ENCODE measurements at places on chromosomes 1 and 21.
A peak's percentile ranks its signal among the peaks of the same experiment; 100 is the strongest.

DNA sequence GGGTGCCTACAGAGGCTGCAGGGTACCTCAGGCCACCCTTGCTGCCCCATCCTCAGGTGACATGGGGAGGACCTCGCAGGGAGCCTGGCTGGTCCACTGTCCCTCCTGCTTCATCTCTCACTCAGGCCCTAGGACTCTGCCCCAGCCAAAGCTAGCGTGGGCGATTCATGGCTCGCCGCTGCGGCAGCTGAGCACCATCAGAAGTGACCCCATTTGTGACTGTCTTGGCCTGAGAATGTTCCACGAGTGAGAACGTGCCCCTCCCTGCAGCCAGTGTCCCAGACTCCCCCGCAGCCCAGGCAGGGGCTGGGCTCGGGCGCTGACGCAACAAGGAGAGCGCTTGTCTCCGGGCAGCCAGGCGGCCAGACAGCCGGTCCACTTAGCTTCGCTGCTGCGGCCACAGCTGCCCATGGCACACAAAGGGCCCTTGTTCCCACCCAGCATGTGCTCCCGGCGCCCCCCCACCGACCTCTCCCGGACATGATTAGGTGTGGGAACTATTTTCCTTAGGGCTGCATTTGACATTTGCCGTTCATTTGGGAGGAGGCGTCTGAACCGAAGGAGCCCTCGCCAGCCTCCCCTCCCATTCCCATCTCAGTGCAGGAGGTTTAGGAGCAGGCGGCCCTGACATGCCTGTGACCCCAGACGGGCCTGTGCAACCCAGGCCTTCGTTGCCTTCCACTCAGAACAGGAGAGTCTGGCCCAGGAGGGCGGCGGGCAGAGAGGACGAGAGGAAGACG lies 19.3 kb upstream of the POFUT2 start:
- DNase-seq: peak; percentile 74

DNA sequence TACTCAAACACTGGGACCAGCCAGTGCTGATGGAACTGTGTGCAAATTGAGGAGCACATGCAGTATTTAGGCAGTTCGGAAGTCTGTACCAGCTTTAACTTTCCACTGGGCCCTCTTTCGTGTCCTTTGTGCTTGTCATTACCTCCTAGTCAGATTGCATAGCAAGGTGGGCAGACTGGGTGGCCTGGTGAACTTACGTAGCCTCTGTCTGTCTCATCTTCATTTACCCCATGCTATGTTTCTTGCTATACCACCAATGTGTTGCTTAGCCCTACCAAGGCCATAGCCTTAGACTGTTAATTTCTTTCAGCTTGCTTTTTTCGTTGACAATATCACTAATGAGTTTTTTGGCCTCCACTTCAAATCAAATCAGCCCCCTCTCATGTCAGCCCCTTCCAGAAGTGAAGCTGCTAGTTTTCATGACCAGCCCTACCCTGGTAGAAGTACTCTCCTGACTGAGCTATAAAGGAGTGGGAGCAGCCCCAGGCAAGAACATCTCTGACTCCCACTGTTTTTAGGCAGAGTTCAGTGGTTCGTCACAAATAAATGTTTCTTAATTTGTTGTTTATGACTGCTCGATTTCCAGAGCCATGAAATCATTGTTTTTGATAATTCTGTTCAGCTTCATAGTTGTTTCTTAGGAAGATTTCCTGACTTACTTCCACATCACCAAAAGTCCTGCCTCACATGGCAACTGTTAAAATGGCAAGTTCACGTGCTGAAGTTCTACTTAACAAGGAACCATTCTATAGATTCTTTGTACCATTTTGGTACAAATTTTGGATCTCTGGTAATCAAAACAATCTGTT lies 19.3 kb downstream of the PRKACB start:
- DNase-seq: no peak

GRCh38 chr1:116287341-116288200 lies 85.5 kb upstream of the ATP1A1 start:
- DNase-seq: no peak

DNA sequence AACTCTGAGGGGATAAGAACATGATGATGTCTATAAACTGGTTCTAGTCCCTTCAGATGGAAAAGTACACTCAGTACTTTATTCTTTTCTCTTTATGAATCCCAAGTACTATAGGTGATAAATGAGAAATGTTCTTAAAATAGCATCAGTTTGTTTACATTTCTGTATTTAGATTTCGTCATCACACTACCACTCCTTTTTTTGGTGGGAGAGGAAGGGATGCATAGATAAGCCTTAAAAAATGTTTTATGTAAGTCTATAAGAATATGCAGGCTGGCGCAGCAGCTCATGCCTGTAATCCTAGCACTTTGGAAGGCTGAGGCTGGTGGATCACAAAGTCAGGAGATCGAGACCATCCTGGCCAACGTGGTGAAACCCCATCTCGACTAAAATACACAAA lies 144.8 kb downstream of the USP25 start:
- no peak for DNase-seq

DNA sequence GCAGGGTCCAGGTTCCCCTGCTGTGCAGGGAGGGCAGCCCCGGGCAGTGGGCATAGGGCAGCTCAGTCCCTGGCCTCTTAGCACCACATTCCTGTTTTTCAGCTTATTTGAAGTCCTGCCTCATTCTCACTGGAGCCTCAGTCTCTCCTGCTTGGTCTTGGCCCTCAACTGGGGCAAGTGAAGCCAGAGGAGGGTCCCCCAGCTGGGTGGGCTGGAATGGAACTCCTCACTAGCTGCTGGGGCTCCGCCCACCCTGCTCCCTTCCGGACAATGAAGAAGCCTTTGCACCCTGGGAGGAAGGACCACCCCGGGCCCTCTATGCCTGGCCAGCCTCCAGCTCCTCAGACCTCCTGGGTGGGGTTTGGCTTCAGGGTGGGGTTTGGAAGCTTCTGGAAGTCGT lies 32.8 kb upstream of the LHX4 start:
- DNase-seq: no peak

DNA sequence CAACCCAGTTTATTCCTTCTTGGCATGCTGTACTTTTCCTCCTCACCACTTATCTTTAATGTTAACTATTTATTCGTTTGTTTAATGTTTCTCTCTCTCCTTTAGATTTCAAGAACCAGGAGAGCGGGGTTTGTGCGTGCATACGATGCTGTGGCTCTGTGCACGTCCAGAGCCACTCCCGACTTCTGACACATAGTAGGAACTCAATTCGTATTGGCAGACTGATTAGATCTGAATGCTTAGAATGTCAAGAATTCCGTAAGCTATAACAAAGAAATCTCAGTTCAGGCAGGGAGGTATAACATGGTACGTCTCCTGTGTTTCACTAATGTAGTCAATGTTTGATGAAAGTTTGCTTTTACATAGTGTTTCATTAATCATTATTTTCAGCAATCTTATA lies 7.3 kb upstream of the GRIK1 start:
- no peak for DNase-seq

DNA sequence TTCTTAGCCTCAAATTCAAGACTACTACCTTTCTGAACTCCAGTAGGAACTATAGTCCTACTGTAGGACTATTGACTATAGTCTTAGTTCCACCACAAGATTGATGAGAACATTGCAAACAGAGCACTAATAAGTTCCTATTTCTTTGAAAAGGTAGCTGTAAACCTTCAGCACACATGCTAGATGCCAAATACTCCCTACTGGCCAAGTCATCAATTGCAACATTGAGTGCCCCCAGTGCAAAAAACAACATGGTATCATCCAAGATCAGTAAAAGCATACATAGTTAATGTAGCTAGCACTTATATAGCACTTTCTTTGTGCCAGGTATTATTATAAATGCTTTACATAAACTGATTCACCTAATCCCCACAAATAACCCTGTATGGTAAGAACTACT lies 99.8 kb downstream of the MRPL39 start:
- DNase-seq: no peak

GRCh38 chr1:42756956-42757891 lies 9.6 kb downstream of the P3H1 start:
- peak; percentile 33 for DNase-seq

DNA sequence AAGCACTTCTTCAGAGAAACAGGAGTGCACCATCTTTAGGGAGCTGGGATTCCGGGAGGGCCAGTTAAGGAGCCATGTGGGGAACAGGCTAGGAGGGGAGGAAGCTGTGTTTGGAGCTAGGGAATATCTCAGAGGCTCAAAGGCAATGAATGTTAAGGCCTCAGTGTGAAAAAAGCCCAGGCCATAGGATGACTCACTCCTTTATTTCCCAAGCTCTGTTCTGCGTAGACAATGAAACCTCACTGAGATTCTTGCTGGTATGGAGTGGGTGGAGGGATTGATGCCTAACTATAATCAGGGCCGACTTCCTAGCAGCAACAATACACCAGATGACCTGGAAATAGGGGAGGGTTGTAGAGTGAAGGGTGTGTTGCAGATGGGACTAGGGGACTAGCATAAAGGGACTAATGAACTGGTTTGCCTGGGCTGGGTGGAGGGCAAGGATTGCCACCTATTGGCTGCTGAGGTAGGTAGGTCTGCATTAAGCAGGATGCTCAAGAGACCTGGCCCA lies 2.1 kb downstream of the GNAT2 start:
- no peak for DNase-seq

DNA sequence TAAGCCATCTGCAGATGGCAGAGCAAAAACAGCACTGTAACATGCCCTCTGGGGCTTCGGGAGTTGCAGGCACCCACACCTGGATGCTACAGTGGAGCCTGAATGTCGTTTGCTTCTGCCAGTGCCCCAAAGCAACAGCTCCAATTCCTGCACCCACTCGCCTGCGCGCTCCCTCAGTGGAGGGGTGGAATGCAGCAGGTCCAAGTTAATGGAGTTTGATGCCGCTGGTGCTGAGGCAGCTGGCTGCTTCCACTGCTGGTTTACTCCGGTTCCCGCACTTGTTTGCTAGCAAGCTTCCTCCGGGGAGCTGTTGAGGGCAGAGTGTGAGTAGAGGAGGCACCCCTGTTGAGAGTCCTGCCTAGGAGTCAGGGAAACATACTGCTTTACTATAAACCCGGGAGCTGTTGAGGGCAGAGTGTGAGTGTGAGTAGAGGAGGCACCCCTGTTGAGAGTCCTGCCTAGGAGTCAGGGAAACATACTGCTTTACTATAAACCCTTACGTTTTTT lies 584.0 kb upstream of the TMPRSS15 start:
- peak; percentile 10 for DNase-seq

GRCh38 chr1:67555461-67556296 lies 125.5 kb upstream of the SERBP1 start:
- no peak for DNase-seq

GRCh38 chr1:202692959-202693555 lies 17.2 kb downstream of the SYT2 start:
- DNase-seq: peak; percentile 43

DNA sequence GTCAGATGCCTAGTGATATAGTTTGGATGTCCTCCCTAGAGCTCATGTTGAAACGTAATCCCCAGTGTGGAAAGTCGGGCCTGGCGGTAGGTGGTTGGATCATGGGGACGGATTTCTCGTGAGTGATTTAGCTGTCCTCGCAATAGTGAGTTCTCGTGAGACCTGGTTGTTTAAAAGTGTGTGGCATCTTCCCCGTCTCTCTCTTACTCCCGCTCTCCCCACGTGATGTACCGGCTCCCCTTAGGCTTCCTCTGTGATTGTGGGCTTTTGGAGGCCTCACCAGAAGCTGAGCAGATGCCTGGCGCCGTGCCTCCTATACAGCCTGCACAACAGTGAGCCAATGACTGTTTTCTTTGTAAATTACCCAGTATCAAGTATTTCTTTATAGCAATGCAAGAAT lies 264.5 kb downstream of the TTLL7 start:
- DNase-seq: no peak

DNA sequence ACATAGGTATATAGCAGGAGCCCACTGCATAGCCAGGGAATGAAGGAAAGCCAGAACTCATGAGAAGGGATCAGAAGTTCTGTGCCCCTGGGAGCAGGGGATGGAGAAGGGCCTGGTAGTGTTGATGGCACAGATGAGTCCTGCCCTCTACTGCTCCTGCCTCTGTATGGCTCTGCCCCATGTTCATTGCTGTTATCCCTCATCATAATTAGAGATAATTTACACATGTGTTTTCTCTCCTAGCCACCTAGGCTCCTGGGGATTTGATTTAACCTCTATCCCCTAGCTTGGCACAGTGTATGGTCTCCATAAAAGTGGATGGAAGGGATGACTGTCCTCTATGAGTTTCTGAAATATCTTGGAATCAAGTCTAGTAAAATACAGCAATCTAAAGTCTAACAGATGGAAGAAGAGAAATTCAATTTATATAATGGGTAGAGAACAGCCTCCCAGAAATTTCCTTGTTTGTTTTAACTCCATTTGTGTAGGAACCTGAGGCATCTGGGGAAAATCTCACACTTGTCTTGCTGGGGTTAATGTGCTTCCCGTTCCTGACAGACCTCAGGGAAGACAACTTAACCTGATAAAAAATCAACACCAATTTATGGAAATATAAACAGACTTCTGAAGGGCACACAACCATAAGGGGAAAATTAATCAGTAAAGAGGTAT lies 393.8 kb downstream of the HHAT start:
- DNase-seq: no peak

GRCh38 chr1:24949331-24949881 lies 19.3 kb upstream of the RUNX3 start:
- no peak for DNase-seq

DNA sequence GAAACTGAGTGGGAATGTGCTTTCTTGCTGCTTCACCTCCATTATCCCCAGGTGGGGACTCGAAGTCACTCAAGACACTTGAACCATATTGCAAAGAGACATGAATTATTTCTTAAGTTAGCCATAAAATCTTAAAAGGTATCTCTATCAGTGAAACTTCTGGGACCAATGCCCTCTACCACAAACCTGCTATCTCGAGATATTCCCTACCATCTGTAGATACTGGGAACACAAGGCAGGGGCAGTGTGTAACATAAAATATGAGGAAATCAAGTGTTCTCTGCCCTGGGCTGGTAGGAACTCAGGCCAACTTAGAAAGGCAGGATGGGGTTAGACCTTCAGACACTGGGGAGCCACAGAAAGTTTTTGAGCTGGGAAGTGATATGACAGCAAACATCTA lies 1.3 kb upstream of the CD58 start:
- DNase-seq: no peak

GRCh38 chr1:175129997-175130648 lies 62.5 kb downstream of the KIAA0040 start:
- DNase-seq: no peak

DNA sequence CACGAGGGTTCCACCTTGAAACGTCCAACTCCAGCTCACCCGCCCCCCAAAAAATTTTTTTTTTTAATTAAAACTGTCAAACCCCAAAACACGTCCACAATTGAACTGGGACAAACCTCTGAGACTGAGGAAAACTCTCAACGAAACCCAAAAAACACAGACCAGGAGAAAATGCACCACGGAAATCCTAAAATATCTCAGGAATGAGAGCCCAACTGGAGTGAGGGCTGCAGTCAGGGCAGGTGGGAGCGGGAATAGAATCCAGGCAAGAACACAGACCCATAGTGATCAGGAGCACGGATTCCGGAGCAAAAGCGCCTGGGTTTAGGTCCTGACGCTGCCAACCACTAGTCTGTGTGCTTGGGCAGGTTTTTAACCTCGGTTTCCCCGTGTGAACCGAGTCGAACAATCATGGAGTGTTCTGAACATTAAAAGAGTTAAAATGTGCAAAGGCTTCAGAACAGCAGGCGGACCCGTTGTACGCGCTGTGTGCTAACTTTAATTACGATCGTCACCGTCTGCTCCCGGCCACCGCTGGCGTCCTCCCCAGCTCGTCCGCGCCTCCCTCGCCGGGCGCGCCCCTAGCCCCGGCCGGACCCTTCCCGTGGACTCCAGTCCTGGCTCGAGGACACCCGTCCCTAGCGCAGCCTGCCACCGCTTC lies 624 bp downstream of the ARHGAP29 start:
- no peak for DNase-seq

- no peak for DNase-seq
Measured at GRCh38 chr1:162626094-162626493, 6.2 kb upstream of the DDR2 start.

Measured in right kidney (tissue), 9 donors.